HS-5 (cell line): ENCODE measurements at places on chromosomes 16 and 17.

DNA sequence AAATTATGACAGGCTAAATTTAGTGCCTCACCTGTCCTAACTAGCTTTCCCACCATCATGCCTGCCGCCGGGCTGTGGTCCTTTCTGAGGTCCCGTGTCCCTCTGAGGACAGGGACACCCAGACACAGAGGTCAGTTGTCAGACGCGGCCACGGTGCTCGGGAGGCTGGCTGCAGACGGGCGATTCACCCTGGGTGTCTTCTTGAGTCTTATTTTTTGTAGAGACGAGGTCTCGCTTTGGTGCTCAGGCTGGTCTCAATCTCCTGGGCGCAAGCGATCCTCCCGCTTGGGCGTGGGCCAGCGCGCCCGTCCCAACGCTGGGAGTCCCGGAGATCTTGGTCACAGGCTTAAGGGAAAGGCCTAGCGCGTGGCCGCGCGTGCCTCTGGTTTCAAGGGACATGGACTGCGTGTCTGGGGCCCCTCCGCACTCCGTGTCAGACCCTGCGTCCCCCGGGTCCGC lies 797 bp upstream of the RAB11FIP3 start:
- DNase-seq, result no peak

GRCh38 chr17:72258711-72259110 lies 137.9 kb downstream of the SOX9 start:
- DNase-seq, result no peak

GRCh38 chr17:69030169-69030568 lies 30.6 kb downstream of the ABCA9 start:
- no peak for DNase-seq

DNA sequence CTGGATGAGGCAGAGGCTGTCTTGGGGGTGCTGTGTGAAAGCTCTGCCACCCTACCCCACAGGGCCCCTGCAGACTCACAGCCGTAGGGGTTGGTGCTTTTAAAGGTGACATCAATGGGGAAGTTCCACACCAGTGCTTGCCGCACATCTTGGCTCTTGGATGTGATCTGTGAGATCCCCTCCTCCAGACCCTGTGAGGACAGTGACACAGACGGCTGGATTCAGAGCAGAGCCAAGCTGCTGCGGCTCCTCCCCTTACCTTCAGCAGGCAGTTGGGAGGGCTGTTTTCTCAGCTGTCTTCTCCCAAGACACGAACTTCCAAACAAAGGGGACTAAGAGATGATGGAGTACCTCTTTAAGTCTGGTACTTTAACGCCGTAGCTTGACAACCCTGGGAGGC lies 4.8 kb downstream of the B9D1 start:
- DNase-seq, result no peak

DNA sequence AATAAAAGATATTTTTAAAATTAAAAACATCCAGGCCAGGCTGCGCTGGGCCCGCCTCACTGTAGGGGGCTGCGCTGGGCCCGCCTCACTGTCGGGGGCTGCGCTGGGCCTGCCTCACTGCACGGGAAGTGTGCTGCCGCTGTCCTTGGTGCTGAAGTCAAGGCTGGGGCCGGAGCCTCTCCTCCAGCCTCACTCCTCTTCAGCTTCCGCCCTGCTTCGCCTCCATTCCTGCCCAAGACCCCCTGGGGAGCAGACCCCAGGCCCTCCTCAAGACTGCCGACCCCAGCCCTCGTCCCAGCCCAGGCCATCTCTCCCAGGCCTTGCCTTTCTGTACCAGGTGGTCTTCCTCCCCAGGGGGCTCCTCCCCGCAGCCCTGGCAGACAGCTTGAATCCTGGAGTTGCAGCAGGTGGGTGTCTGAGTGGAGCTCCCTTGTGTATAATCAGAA lies 26.2 kb downstream of the ENDOV start:
- no peak for DNase-seq

- DNase-seq, result no peak
Measured at GRCh38 chr17:7548585-7549400, at the start of gene TNFSF12. Gene TNFSF12 (plus strand): TSS chr17:7549058. CDS start chr17:7549154, 96 bp downstream.

GRCh38 chr16:64061621-64062020 lies 1060.2 kb downstream of the CDH11 start:
- no peak for DNase-seq

DNA sequence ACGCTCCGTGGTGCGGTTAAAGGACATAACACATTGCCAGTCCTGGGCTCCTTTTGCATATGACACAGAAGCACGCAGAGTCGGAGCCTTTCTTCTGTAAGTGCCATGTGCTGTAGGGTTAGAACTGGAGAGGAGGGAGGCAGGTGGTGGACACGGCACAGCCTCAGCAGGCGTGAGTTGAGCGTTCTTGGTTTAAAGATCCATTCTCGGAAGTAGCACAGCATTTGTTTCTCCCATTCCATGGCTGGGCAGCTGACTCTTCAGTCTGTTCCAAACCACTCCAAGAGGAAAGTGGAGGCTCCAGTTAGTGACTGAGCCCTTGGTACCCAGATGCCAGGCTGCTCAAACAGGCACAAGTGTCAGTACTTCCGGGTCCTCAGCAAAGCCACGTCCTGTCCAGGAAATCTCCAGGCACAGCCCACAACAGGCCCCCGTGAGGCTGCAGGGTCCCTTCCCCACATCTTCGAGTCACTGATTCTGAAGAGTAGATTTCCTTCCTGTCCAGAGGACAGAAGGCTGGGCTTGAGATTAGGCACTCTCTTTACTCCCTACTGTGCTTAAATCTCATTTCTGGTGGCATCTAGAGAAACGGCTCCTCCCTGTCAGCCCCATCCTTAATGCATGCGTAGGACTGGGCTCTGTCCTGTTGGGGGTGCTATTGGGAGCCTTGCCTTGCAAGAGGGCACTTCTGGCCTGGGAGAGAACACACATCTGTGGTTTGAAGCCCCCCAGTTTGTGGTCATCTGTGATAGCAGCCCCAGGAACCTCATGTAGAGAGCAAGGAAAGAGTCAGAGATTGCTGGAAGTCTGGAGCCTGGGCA lies 39.6 kb upstream of the NAT9 start:
- DNase-seq, result no peak

GRCh38 chr16:4428500-4428899 lies 2.8 kb downstream of the DNAJA3 start:
- no peak for DNase-seq

GRCh38 chr17:29838961-29839360 lies 91.1 kb downstream of the SSH2 start:
- DNase-seq, result no peak
